ENCODE measurements at places on chromosomes 3 and 15.

DNA sequence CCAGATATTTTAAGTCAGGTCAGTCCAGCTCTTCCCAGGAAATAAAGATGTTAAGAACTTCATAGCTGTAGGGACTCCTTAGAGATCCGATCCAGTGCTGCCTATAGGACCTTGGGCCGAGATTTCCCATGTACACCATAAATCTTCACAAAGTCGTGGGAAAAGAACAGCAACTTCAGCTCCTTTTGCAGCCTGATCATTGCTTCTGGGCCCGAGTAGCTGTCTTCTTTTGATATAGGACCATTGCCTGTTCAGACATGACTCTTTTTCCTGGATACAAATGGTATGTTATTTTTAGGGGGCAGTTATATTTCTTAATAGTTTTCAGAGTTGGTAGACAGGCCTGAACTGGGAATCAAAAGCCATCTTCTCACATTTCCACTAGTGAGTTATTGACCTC is 20.5 kb downstream of the IL1RAP start:
- no peak for DNase-seq

- DNase-seq, result no peak
Observed at GRCh38 chr3:174598885-174599439, 260.2 kb upstream of the NAALADL2 start.

GRCh38 chr3:136146981-136147729 is 49.0 kb downstream of the MSL2 start:
- no peak for DNase-seq

GRCh38 chr3:52095990-52096775 is 39.8 kb upstream of the DUSP7 start:
- DNase-seq, result no peak

GRCh38 chr3:13452490-13453335 is 27.4 kb upstream of the HDAC11 start:
- no peak for DNase-seq

DNA sequence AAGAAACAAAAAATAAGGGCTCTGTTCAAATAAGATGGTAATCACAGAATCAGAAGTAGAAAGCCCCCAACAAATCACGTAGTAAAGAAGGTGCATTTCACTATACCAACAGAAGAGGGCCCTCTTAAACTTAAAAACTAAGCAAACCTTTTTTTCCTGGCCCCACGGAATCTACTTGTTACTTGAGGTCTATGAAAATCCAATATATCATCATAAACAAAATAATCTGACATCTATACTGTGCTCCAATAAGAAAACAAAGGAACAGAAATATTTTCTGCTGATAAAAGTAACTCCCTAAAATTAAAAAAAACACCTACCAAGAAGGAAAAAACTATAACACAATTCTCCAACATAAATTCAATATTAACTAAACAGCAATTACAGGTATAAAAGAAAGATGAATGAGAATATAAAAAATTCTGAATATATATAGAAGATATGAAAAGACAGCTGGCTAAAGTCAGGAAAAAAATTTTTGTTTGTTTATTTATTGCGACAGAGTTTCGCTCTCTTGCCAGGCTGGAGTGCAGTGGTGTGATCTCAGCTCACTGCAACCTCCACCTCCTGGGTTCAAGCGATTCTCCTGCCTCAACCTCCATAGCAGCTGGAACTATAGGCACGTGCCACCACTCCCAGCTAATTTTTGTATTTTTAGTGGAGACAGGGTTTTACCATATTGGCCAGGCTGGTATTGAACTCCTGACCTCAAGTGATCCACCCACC is 81.8 kb downstream of the CLASP2 start:
- no peak for DNase-seq

Data from posterior cingulate gyrus (tissue), 11 donors.